CD8-positive, alpha-beta memory T cell (primary cell): ENCODE measurements at places on chromosomes 7 and 10.

DNA sequence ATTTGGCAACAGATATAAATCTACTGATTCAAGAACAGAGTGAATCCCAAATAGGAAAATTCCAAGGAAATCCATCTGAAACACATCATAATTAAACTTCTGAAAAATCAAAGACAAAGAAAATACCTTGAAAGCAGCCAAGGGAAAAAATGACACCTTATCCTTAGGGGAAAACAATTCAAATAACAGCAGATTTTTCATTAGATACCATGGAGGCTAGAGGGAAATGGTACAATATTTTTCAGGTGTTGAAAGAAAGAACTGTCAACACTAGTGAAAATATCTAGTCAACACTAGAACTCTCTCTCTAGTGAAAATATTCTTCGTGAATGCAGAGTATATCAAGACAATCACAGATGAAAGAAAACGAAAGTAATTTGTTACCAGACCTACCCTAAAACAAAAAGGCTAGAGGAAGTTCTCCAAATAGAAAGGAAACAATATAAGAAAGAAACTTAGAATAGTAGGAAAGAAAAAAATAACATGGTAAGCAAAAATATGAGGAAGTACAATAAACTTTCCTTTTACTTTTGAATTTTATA is 5.7 kb upstream of the FAM241B start:
- DNase-seq: peak; percentile 54
- H3K27me3 ChIP-seq: no peaks in the 10 kb centered on the region

DNA sequence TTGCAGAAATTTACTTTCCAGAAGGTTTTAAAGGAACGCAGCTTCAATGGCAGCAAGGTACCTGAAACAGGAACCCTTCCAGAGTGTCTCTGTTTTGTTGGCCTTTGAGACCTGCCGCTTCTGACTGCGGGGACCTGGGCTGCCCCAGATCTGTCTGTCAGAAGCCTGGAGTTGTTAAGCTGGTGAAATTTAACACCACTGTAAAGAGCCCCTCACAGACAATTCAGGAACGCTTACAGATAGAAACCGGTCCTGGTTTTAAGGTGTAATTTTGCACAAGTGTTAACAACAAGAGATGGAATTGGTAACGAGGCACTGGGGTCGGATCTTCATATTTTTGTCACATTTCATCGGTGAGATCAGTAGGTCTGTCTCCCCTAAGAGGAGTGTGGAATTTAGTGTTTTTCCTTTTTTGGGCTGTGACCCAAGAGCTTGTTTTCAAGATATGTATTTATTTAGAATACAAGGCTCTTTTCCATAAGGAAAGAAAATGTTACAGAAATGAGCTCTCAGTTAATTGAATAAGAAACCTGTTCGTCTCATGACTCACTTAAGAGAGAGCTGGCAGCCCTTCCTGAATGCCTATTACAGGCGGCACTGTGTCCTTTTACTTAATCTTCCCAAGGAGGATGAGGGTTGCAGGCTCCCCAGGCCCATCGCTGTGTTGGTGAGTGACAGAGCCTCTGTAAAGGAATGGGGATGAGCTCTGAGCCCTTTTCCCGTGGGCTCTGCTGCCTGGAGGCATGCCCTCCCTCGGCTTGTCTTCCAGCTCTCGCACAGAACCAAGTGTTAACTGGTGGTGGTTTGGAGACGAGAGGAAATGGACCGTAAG is 168.7 kb downstream of the CUX1 start:
- H3K36me3 ChIP-seq: no peaks in the 10 kb centered on the region
- H3K4me3 ChIP-seq: no peak overlapping the region
- no peaks in the 10 kb centered on the region for H3K4me1 ChIP-seq
- no peak overlapping the region for H3K27ac ChIP-seq

- no peak for DNase-seq
- no peak overlapping the region for H3K27ac ChIP-seq
- H3K36me3 ChIP-seq: no peaks in the 10 kb centered on the region
- no peak overlapping the region for H3K4me3 ChIP-seq
These were observed 102.6 kb upstream of the HABP2 start for GRCh38 chr10:113450046-113450804.

GRCh38 chr7:105130580-105130979 is 116.6 kb downstream of the KMT2E start:
- H3K4me1 ChIP-seq: no peaks in the 10 kb centered on the region
- H3K27me3 ChIP-seq: no peaks in the 10 kb centered on the region
- peaks cover 12% of the 10 kb centered on the region for H3K36me3 ChIP-seq

DNA sequence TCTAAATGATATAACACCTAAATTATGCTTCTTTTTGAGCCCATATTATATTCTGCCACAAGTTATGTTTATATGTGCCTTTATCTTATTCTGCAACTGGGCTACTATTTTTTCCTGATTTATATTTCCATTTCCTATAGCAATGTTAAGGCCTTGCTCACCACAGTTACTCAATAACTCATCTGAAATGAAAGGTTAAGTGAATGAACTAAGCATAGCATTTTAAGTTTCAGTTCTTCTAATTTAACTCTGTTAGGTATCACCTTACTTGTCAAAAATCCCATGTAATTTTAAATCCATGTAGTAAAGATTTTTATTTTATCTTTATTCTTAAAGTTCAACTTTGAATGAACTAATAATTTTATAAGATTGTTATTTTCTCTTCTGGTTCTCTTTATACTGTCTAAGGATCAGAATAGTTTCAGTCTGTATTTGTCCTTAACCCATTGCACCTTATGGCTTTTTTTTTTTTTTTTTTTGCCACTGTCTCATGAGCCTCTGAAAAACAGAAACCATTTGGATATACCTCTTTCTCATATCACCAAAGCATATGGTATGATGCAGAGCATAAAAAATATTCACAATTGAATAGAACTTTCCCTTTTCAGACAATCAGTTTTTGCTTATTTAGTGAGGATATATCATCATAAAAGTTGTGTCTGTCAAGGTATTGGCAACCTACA is 301.8 kb upstream of the ZWINT start:
- H3K27ac ChIP-seq: no peak overlapping the region
- H3K4me1 ChIP-seq: no peaks in the 10 kb centered on the region
- H3K36me3 ChIP-seq: no peaks in the 10 kb centered on the region
- DNase-seq: no peak
- no peak overlapping the region for H3K4me3 ChIP-seq

DNA sequence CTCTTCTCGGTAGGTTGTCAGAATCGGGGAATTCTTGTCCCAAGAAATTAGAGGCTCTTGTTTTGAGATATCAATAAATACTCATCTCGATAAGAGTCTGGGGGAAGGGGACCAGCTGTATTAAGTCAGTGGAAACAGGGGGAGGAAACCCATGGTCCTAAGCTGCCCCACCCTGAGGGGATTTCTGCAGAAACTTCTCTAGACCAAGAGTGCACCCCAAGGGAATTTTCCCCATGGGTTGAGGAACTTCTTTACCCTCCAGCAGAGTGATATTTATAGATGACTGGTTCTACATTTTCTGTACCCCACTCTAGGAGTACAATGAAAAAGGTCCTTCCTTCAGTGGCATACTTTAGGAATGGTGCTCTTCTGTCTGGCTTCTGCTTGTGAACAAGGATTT is 627.2 kb downstream of the KCNMA1 start:
- no peak for DNase-seq
- H3K4me3 ChIP-seq: no peak overlapping the region
- no peak overlapping the region for H3K27ac ChIP-seq
- no peaks in the 10 kb centered on the region for H3K36me3 ChIP-seq
- H3K27me3 ChIP-seq: no peaks in the 10 kb centered on the region

- no peaks in the 10 kb centered on the region for H3K27me3 ChIP-seq
- H3K4me1 ChIP-seq: no peaks in the 10 kb centered on the region
- H3K4me3 ChIP-seq: no peak overlapping the region
- no peaks in the 10 kb centered on the region for H3K36me3 ChIP-seq
These were observed 154.0 kb downstream of the RAB11FIP2 start for GRCh38 chr10:117892681-117893220.

DNA sequence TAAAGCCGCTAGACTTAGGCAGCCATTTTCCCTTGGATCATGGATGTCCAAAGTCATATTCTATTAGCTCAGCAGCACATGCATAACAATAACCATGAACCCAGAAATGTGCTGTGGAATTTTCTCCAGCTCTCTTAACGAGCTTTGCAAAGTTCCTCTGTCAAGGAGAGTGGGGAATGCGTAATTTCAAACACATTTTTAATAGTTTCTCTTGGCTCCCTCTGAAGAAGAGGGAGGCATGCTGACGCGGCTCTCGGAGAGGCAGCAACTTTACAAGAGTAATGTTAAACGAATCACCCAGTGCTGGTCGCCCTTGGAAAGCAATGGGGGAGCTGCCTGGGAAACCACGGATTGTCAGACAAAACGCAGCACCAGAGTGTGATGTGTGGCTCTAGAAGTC is 114.8 kb downstream of the RAB18 start:
- peaks cover 3% of the 10 kb centered on the region for H3K27me3 ChIP-seq
- H3K36me3 ChIP-seq: no peaks in the 10 kb centered on the region
- no peak overlapping the region for H3K27ac ChIP-seq
- no peaks in the 10 kb centered on the region for H3K4me1 ChIP-seq
- no peak overlapping the region for H3K4me3 ChIP-seq

- H3K27me3 ChIP-seq: no peaks in the 10 kb centered on the region
- no peak overlapping the region for H3K27ac ChIP-seq
- no peak overlapping the region for H3K4me3 ChIP-seq
- H3K4me1 ChIP-seq: no peaks in the 10 kb centered on the region
These were observed 9.3 kb upstream of the TET1 start for GRCh38 chr10:68550747-68551411.

DNA sequence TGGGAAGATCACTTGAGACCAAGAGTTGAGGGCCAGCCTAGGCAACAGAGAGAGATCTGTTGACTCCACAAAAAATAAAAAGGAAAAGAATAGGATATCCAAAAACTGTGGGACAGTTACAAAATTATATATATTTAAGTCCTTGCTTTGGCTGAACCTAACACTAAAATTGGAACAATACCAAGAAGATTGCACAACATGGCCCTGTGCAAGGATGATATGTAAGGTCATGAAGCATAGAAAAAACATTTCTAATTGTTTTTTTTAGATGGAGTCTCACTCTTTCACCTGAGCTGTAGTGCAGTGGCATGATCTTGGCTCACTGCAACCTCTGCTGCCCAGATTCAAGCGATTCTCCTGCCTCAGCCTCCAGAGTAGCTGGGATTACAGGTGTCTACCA is 139.0 kb downstream of the TPST1 start:
- DNase-seq: no peak
- H3K4me1 ChIP-seq: no peaks in the 10 kb centered on the region
- H3K4me3 ChIP-seq: no peak overlapping the region
- no peak overlapping the region for H3K27ac ChIP-seq

- DNase-seq: peak; percentile 33
- no peak overlapping the region for H3K27ac ChIP-seq
- no peak overlapping the region for H3K4me3 ChIP-seq
- H3K27me3 ChIP-seq: no peaks in the 10 kb centered on the region
These were observed 46.7 kb upstream of the FAM3C start for GRCh38 chr7:121442845-121443244.
